ENCODE measurements at places on chromosomes 11 and 22. TPM values are rescaled to one million over a fixed set of nuclear protein-coding genes. Genes with fewer than 3 reads are reported as not detected.

Gene CEP126
- total RNA-seq = 1.6 TPM

Gene MOGAT2
- total RNA-seq = not detected

Gene AMOTL1
- total RNA-seq = 31.5 TPM

Gene TMEM121B
- 0.11 TPM for total RNA-seq

Gene RASSF10
- not detected for total RNA-seq

Gene FADS2
- 476 TPM for total RNA-seq

All from uterine smooth muscle cell (primary cell).